ENCODE measurements at places on chromosomes 6 and 20.

DNA sequence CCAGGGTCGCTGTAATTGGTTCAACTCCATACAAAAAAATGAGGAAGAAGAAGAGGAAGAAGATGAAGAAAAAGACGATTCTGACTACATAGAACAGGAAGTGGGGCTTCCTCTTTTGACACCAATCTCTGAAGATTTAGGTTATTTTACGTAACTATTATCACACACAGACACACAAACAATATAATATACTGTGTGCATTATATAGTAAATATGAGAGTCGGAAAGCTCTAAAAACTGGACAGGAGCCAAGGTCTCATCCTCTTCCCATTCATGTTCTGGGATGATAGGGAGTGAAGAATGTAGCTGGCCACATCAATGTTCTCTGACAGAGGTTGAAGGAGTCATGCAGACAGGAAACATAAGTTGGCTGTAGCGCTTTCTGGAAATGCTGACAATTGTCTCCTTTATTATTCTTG, 13.3 kb downstream of the RSPH4A start:
- no peak for DNase-seq

DNA sequence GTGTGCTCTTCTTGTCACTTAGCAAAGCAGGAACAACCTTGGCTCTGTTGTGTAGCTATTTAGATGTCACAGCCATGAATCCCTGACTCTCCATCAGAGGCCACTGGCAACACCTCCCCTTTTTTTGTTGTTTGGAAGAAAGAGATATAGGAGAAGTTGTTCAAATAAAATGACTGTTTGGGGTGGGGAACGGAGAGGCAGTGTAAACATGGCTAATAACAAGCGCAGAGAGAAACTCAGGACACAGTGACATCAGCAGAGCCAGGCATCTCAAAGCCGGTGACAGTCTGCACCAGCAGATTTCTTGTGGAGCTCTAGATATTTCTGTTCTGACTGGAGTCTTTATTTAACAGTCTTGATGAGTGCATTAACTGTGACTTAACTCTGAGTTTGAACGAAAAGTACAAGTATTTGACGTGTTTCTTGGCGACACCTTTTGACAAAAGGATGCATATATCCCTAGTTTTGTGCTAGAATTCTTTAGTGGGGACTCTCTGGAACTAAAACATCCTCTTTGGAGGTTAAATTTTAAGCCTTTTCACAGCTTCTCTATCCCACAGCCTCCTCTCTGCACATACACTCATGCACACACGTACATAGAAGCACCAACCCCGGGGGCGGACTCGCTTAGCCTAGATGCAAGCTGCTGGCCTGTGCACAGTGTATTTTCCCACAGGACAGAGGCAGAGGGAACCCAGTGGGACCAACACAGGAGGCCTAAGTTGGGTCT, 53.8 kb downstream of the ADAT2 start:
- DNase-seq = no peak

DNA sequence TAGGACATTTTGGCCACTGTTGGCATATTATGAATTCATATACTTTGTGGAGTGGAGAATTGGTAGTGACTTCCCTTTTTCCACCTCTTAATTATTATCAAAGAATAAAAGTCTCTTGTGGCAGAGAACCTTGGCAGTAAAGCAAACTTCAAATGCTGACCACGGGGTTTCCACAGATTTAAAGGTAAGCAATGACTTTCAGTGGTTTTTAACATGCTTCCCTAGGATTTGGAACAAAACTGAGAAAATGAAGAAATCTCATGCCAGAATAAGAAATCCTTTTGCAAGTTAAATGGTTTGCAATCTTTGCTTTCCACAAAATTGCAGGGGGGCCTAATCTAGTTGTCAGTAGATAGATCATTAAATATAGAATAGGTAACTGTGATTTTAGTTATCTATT, 2.0 kb upstream of the SDC4 start:
- DNase-seq = no peak

- peak; percentile 68 for DNase-seq
Observed at GRCh38 chr6:160991406-160992060, at the start of gene MAP3K4. MAP3K4 (plus strand) TSS chr6:160991769; CDS start chr6:160991932, 163 bp downstream.

DNA sequence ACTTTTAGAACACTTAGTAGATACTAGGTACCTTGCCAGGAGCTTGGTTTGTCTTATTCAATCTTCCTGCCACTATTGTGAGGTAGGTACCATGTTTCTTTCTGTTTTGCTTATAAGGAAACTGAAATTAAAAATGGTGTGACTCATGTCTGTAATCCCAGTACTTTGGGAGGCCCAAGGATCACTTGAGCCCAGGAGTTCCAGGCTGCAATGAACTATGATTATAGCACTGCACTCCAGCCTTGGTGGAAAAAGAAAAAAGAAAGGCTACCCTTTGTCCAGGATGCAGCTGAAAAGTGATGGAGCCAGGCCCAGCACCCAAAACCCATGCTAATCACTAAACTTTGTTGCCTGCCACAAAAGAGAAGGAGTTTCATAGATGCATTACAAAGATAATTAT, 34.1 kb upstream of the LAMA4 start:
- no peak for DNase-seq

DNA sequence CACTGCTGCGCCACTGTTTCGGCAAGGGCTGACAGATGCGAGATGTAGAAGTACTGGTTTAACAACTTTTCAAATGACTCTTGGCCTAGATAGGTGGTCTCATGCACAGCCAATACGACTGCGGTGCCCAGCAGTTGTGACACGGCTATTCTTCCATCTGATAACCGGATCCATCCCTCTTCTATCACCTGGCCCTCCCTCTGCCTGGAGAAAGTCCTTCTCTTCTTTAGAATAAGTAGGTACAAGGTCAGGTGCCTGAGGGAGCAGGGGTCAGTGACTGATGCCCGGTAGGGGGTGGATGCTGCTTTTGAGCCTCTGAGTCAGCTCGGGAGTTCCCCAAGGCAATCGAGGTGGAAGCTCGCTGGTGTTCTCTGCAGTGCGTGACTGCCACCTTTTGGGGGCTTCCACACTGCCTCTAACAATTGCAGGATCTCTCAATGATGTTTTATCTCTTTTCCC, 166.8 kb upstream of the GRIK2 start:
- peak; percentile 57 for DNase-seq

- no peak for DNase-seq
Observed at GRCh38 chr6:52620906-52621190, 44.0 kb upstream of the TRAM2 start.

DNA sequence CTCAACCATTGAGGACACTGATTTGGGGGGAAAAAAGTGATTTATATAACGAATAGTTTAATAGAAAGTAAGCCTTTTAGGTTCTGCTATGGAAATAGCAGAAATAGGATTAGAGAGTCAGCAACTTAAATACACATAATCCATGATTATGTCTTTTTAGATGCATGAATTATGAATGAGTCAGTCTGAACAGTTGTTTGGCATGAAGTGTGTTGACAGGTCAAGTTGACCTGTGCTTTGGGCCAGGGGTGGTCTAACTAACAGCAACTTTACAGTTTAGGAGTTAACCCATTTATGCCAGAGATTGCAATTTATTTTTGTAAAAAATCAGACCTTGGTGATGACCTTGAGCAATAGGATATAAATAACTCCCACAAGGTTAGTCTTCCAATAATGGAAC, 191.3 kb downstream of the MTFR2 start:
- DNase-seq = no peak
